ENCODE measurements at places on chromosomes 11 and 22. TPM values are rescaled to one million over a fixed set of nuclear protein-coding genes. Genes with fewer than 3 reads are reported as not detected.

GRCh38 chr11:44952082-44952481 is 1.4 kb upstream of the TP53I11 start:
- no peak for DNase-seq

ZNF215 gene
- polyA plus RNA-seq, result 4.5 TPM

GRCh38 chr11:121356357-121356756 is 63.8 kb downstream of the SC5D start:
- DNase-seq, result no peak

DNA sequence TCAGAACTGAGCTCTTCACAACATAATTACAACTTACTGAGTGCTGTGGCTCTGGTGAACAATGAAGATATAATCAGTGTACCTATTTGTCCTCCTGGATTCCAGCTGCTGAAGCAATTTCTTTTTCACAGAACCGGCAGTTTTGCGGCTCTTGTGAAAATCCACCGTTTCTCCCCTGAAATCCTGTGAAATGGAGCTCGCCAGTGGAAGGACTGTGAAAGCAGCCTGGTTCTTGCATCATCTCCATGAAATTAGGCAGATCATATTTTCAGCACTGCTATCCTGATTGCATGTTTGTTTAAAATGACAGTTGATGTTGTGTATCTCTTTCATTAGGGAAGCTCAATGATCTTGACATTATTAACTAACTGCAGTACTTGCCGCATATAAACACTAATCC is 120.2 kb upstream of the SNX19 start:
- DNase-seq, result no peak

GRIK4 gene
- 1.4 TPM for polyA plus RNA-seq

DNA sequence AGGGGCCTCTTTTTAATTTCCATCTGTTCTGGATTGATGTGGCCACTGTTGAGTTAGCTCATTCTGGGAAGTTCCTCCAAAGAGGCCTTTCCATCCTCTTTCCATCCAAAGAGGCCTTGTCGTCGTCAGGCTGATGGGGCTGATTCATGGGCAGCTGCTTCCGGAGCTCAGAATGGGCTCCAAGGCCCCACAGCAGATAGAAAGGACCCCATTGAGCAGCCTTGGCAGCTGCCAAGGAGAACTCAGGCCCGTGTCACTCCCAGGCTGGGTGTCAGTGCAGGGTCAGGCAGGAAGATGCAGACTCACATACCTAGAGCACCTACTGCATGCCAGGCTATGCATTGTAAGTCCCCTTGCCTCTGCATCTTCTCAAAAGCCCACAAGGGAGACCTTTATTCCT is 524.1 kb downstream of the MIAT start:
- DNase-seq, result no peak

OOSP4A gene
- not detected for polyA plus RNA-seq

RAB36 gene
- 17.5 TPM for polyA plus RNA-seq

HORMAD2 gene
- polyA plus RNA-seq, result not detected

DNA sequence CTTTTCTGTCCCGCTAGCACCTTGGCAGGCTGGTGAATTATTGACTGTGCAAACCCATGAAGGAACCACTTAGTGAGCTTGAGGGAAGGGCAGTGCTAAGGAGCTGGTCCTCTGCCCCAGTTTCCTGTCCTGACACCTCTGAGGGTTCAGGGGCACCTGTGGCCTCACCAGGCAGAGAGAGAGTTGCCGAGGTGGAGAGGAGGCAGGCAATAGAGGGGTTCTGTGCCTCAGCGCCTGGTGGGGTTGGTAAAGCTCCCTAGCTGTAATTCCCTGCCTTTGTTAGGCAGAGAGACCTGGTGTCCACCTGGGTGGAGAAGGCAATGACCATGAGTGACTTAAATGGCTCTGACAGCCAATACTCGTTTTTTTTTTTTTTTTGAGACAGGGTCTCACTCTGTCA is 36.3 kb downstream of the YWHAH start:
- DNase-seq, result no peak

- no peak for DNase-seq
Observed at GRCh38 chr11:122434786-122435185, 220.7 kb upstream of the UBASH3B start.

DNA sequence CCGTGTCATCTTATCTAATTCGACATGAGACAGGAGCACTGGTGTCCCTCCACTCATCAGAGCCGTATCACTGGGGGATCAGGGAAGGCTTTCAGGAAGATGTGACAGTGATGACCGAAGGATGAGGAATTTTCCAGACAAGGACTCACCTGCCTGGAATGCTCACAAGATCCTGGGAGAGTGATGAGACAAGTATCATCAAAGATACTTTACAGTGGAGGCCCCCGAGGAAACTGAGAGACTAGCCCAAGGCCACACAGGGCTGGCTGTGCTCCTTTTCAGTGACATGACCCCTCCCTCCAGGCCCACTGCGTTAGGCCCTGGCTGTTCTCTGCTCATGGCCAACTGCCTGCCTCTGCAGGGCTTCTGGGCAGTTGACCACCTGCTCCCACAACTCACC is 13.0 kb downstream of the CLPB start:
- DNase-seq, result no peak

GRCh38 chr11:61267437-61267841 is 26.5 kb downstream of the PGA5 start:
- DNase-seq, result no peak

GRCh38 chr11:133981156-133981555 is 24.4 kb upstream of the IGSF9B start:
- DNase-seq, result no peak

GRCh38 chr11:15158351-15159015 is 43.8 kb downstream of the INSC start:
- DNase-seq, result no peak

DNA sequence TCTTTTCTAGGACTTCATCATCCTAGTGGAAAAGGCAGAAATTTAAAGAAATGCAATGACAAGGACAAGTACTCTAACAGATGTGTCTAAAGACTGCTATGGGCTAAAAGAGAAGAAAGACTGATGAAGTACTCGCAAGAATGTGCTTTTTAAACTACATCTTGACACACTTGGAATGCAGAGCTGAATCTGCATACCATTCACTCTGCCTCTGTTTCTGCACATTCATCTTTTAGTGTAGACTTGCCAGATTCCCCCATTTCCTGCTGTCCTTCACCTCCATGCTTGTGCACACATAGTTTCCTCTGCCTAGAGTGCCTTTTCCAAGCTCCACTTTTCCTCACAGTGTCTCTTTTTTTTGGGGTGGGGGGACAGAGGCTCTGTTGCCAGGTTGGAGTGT is 239.0 kb upstream of the CCDC179 start:
- no peak for DNase-seq

- DNase-seq, result peak; percentile 81
Observed at GRCh38 chr22:46335201-46336118, at the start of gene TRMU. TSS of gene TRMU (plus strand) at chr22:46335714. CDS start at chr22:46335765, 51 bp downstream.

- no peak for DNase-seq
Observed at GRCh38 chr11:93024369-93024768, 54.9 kb downstream of the MTNR1B start.

DNA sequence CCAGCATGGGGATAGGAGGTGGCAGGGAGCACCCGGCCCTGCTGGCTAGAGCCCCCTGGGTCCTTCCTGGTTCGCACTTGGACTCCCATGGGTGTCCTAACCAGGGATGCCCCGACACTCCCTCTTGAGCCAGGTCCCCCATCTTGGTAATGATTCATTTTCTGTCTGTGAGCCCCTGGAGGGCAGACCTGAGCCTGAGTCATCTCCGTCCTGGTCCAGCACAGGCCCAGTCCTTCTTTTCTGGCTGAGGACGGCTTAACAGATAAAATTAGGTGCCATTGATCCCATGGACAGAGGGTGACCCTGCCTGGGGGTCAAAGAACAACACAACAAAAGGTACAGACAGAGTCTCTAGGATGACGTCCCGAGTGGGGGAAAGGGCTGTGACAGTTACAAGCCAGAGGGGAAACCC is 3.5 kb downstream of the RHOD start:
- no peak for DNase-seq

TSGA10IP gene
- 0.52 TPM for polyA plus RNA-seq

DNA sequence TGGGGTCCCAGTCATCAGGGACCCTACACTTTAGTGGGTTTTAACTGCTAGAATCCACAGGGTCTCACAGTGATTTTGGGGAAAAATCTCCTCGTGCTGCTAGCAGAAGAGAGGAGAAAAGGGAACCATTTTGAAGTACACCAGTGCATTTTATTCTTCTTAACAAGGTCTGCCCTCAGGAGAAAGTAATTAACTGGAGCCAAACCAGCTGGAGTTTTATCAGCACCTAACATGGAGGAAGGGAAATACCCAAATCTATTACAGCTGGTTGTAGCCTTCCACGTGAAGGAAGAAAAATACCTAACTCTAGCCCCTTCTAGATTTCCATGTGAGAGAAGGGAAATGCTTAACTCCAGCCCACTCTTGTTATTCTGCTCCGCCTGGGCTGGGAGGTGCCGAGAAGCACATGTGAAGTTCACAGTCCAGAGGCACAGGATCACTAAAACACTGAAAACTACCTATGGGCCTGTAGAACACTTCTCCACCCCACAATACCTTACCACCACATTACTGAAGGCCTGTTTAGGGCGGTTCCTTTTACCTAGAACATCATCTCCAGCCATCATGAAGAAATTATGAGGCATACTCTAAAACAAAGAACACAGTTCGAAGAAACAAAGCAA is 31.3 kb upstream of the TEAD1 start:
- DNase-seq, result no peak

KCNJ5 gene
- 5.1 TPM for polyA plus RNA-seq

MMP8 gene
- polyA plus RNA-seq, result 0.06 TPM

DNA sequence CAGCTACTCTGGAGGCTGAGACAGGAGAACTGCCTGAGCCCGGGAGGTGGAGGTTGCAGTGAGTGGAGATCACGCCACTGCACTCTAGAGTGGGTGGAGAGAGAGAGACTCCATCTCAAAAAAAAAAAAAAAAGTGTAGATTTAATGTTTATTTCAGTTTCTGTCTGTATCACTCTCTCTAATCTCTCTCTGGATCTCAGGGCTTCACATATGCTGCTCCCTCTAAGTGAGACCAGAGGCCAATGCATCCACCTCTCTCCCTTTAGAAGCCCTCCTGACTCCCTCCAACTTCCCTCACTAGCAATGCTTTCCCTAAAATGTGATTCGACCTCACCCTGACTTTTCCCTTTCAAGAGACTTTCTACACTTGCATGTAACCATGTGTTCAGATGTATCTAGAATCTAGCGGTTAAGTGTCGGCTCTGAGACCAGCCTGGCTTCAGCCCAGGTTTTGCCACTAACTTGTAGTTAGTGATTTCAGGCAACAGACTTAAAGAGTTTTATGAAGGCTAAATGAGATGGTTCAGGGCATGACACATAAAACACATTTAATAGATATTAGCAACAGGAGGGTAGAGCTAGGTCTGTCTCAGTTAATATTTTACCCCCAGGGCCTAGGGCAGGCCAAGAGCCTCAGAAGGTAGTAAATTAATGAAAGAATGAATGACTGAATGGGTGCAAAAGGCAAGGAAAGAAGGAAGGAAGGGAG is 364.3 kb downstream of the LARGE1 start:
- no peak for DNase-seq

CRYBA4 gene
- polyA plus RNA-seq, result not detected

DNA sequence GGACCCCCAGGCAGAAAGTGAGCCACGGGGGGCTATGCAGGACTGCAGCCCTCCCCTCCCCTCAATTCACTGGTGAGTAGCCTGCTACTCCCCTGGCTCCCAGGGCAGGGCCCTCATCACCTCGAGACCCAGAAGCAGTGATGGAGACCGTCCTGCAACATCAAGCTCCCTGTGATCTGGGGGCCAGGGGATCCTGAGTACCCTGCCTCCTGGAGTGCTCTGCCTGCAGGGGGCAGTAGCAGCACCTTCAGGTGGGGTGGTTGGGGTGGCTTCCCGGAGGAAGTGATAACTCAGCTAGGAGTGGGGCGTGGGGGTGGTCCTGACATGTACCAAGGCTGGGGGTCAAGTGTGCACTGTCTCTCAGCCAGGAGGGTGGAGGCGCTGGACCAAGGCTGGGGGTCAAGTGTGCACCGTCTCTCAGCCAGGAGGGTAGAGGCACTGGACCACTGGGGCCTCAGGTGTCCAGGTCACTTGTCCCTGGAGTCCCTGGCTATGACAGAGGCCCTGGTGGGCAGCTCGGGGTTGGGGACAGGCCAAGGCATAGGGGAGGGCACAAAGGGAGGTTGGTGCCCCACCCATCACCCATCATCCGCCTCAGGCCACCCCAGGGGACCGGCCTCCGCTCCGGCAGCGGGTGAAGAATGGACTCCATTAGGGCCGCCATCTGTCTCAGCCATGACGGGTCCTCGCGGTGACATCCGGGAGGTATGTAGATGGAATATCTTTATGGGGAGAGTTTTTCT is 9.4 kb downstream of the RTN4R start:
- DNase-seq, result no peak

DNA sequence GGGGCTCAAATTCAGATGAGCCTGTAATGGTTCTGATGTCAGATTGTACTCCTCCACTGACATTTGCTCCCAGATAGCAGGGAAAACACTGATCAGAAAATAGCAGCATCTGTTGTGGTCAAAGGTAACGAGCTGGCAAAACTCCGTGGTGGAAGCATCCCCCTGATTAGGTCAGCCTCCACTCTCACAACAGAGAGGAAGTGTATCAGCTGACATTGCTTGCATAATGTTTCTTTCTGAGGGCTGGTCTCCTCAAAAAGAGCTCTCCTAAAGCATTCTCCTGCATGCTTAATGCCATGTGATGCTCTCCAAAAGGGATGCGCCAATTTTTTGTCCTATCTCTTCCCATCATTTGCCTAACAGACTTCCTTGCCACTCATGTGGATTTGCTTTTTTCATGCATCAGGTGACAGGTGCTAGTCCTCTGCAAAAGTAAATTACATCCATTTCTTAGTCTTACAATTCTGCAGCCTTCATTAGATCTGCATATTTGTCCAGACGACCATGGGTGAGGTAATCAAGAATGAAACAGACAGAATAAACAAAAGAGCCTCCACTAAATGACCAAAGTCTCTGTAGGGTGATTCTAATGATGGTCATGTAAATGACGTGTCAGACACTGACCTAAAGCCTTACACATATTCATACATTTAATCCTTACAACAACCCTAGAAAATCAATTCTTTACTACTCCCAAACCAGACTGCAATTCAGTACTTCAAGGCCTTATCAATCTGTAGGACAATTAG is 6.4 kb upstream of the TENM4 start:
- no peak for DNase-seq

- no peak for DNase-seq
Observed at GRCh38 chr11:61783717-61784505, 8.5 kb downstream of the TMEM258 start.

GRCh38 chr11:75601494-75601893 is 39.4 kb downstream of the SERPINH1 start:
- DNase-seq, result no peak

- DNase-seq, result peak; percentile 65
Observed at GRCh38 chr11:111841370-111842053, 29.9 kb downstream of the ALG9 start.

ZP1 gene
- not detected for polyA plus RNA-seq

DNA sequence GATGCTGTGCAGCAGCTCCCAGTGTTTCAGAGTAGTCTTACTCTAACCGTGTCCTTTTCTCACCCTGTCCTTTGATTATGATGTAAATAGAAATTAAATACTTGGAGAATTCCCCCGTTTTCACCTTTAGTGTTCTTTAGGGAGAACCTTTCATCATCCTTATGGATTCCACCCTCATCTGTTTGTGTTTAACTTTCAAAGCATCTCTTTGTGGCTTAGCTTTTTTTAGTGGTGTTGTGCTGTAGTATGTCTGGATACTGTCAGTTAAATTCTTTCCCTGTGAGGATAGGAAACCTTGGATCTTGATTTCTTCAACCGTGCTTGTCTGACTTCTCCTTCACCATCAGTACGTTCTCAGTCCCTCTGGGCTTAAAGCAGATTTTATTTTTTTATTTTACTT is 48.5 kb downstream of the PPP6R3 start:
- DNase-seq, result no peak

- no peak for DNase-seq
Observed at GRCh38 chr11:126862664-126863243, 137.8 kb downstream of the KIRREL3 start.

OR56A1 gene
- polyA plus RNA-seq, result 0.02 TPM

ANO1 gene
- 25.0 TPM for polyA plus RNA-seq

ME3 gene
- polyA plus RNA-seq, result 31.2 TPM
